ENCODE measurements at places on chromosomes 16 and 17. TPM values are rescaled to one million over a fixed set of nuclear protein-coding genes. Genes with fewer than 3 reads are reported as not detected.

DNA sequence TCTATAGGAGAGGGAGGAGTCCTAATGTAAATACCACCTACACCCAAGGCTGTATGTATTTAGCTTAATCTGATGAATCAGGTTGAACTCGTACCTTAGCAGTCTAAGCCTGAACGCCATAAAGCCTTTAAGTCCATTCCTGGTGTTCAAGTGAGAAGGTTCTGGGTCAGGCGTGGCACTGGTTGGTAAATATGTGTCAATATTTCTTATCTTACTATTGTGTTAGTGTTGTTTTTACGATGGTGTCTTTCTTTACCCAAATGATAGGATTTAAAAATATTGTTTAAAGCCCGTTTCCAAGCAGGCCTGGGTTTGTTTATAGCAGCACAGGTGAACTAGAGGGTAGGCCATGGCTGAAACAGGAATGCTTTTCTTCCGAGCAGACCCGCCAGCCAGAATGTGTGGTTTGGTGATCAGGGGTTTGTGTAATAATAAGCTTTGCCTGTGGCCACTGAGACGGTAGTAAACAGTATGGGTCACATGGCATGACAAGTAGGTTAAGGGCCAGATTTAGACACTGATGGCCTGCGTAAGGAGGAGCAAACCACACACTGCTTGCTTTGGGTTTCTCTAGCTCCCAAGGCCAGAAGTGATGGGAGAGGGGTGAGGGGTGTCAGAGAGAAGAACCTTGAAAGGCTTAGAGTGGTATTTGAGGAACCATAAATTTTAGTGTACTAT, 3.3 kb downstream of the TMEM94 start:
- DNase-seq = no peak

Gene KRT36
- polyA plus RNA-seq = not detected

Gene DLX4
- polyA plus RNA-seq = 0.98 TPM

DNA sequence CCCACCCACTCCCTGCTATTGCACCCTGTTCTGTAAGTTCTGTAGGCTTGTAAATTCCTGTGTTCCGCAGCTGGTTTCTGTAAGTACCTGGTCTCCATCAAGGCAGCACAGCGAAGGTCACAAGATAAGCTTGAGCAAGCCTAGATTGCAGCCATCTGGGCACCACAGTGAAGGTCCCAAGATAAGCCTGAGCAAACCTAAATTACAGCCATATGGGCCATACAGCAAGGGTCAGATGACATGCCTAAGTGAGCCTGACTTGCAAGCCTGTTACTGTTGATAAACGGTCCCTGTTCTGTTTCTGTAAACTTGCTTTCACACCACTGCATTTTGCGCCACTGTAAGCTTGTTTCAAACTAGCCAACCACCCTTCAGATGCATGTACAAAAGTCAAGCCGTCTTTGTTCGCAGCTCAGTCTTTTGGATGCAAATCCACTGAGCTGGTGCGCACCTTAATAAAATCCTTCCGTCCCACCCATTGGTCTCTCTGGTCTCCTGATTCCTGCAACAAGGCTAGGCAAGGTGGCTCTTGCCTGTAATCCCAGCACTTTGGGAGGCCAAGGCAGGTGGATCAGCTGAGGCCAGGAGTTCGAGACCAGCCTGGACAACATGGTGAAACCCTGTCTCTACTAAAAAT, 42.6 kb upstream of the ATF7IP2 start:
- no peak for DNase-seq
